Left kidney (tissue), 8 donors: ENCODE measurements at places on chromosomes 6 and 20. TPM values are rescaled to one million over a fixed set of nuclear protein-coding genes. Genes with fewer than 3 reads are reported as not detected.

GRCh38 chr6:151082079-151082478, 157.7 kb upstream of the AKAP12 start:
- no peak for DNase-seq

DNA sequence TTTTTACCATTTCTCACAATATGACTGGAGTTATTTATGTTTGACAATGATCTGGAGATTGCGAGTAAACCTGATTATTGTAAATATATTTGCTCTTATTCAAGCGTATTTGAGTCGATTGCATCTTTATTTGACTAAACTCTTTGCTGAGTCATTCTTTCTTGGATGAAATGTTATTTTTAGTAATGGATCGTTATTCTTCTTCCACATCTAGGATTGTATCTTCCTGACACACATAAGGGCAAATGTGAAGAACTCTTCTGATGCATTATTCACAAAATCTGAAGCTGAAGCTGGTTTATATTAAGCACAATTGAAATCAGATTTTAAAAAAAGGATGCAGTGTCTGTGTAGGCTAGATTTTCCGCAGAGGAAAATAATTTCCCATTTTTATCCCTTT, 68.2 kb downstream of the SEL1L2 start:
- DNase-seq = no peak

GRCh38 chr6:149024361-149024760, 277.5 kb downstream of the UST start:
- DNase-seq = no peak

GRCh38 chr6:22737331-22737730, 168.0 kb downstream of the HDGFL1 start:
- DNase-seq = peak; percentile 77

GRCh38 chr20:44248410-44248759, 1.3 kb downstream of the GDAP1L1 start:
- no peak for DNase-seq

- DNase-seq = no peak
Measured at GRCh38 chr6:121310495-121310894, 23.8 kb downstream of the TBC1D32 start.

Gene MRPL2
- polyA plus RNA-seq = 53.2 TPM

Gene HLA-DRB1
- polyA plus RNA-seq = 16.1 TPM
